ENCODE measurements at places on chromosomes 3 and 15.

DNA sequence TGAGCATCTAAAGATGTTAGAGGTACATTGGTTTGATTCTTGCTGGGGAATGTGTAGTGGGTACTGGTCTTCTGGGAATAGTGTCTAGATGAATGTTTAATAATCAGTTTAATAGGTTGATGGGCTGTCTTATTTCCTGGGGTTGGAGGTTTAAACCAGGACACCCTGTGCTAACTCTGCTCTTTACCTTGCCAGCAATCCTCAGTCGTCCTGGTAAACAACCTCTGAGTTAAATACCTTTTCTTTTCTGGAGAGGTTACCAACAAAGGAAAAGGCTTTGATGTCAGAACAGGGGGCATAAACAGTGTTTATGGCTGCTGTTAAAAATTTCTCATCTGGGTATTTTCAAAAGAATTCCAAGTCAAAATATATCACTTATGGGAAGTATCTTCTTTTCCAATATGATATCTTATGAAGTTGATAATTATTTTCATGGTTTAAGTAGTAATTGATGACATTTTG, 23.5 kb downstream of the MITF start:
- DNase-seq: no peak

GRCh38 chr15:79863886-79864285, 32.9 kb downstream of the MTHFS start:
- DNase-seq: peak; percentile 70

DNA sequence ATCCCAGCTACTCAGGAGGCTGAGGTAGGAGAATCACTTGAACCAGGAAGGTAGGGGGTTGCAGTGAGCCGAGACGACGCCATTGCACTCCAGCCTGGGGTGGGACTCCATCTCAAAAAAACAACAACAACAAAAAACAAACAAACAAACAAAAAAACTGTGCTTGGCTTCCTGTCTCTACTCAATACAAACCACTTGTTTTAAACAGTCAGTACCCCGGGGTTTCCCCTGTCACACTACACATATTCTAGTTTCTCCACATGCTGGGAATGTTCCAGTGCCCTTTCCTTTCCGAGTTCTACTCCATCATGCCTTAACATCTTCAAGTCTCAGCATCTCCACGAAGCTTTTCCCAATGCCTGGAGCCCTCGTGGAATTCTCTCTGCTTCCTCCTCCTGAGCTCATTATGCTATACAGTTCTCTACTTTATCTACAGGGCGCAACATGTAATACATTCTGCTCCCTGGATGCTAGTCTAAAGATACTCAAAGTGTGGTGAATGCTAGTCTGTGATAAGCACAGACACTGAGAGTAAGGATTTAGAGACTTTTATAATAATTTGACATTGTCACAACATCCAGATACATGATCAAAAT, 7.8 kb downstream of the EMC3 start:
- DNase-seq: no peak

DNA sequence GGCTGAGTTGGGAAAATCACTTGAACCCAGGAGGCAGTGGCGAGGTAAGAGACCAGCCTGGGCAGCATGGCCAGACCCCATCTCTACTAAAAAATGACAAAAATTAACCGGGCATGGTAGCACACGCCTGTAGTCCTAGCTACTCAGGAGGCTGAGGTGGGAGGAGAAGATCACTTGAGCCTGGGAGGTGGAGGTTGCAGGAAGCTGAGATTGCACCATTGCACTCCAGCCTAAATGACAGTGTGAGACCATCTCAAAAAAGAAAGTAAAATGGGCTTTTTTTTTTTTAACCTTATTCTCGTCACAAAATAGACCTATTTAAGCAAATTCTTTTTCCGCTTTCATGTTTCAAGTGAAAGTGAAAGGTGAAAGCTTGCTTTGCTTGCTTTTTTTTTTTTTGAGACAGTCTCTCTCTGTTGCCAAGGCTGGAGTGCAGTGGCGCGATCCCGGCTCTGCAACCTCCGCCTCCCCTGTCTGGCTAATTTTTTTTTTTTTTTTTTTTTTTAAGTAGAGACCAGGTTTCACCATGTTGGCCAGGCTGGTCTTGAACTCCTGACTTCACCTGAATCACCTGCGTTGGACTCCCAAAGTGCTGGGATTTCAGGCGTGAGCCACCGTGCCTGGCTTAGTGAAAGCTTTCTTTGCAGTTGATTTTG, 3.6 kb downstream of the PDIA3 start:
- peak; percentile 5 for DNase-seq

GRCh38 chr3:51931756-51932155, 9.9 kb downstream of the RRP9 start:
- DNase-seq: no peak

GRCh38 chr15:80773122-80773551, 6.0 kb upstream of the CEMIP start:
- peak; percentile 73 for DNase-seq

DNA sequence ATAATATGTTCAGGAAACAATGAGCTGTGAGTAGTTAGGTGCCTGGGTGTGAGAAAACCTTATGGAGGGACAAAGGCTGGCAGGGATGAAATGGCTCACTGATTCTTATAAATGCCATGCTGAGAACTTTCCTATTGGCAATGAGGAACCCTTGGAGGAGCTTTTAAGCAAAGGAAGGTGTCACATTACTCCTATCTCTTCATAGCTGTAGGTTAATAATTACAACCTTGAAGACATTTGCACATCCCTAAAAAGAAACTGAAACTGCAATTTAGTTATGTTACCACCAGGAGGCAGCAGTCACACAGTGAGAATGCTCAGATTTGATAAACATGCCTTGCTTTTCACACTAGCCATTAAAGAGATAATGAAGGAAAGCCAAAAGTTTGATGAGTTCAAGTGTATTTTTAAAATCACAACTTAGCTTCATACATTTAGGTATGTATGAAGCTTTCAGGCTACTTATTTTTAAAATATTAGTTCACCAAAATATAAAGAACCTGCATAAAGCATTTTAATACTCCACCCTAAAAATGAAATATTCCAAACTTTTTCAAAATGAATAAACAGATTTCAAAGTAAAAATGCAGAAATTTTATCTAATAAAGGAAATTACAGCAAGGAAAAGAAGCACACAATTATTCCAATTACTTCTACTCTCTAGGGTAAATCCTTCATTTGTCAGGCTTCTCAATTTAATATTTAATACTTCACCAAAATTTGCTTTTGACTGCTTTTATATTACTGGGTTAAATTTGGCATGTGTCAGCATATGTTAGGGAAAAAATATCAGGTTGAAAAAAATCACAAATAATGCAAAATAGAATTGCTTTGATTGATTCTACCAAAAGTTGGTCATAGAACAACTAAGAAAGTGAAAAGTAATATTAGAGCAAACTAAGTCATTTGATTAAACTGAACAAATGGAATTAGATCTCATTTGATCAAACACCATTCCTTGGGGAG, 136.9 kb upstream of the SLC2A2 start:
- no peak for DNase-seq

DNA sequence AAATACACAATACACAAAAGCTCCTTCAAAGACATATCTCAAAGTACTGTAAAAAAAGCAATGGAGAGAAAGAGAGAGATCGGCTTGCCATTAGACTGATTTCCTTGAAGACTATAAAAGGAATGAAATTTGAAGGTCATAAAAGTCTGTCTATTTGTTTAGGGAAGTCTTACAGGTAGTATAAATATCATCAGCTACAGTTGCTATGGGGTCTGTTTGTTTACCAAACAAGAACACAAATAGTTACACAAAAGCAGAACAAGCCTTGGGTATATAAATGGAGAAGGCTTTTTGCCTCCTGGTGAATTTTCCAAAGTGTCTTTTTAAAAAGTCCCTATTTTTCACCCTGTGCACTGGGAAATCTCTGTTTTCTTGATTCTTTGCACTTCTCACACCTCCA, 552.3 kb downstream of the FOXP1 start:
- no peak for DNase-seq

DNA sequence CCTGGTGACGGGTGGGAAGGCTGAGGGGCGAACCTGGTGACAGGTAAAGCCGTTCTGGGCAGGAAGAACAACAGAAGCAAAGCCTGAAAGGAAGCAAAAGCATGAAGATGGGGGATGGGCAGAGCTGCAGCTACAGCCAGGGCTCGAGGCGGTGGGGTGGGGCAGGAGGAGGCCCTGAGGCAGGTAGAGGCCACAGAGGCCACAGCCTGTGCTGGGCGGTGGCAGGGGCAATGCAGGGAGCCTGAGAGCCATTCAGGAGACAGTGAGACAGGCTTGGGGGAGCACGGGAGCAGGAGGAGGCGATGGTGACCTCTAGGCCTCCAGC, 8.2 kb downstream of the PCSK6 start:
- no peak for DNase-seq

DNA sequence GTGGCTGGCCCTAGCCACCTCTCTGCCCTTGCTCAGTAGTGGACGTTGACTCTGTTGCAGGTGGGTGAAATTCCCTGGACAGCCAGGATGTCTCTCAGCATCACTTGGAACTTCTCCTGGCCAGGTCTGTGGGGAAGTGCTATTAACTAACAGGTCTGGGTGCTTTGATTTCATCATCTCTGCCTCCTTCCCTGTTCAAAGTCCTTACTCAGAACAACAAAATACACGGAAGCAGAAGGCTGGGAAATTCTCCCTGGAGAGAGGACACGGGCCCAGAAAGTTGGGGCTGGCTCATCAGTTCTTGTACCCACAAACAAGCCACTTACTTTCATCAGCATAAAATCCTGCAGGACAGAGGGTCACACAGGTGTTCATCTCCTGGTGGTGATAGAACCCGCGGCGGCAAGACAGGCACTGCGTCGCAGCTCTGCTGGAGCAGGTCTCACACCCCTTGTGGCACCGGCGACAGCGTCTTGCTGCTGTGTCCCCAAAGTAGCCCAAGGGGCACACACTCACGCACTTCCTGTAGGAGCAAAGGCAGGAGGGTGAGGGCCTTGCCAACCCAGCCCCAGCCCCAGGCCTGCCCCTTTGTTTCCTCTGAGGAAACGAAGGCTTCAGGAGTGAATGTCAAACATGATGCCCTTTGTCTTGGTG, 29.6 kb upstream of the SNRPA1 start:
- no peak for DNase-seq

GRCh38 chr3:190524942-190525341, 11.1 kb downstream of the IL1RAP start:
- no peak for DNase-seq

DNA sequence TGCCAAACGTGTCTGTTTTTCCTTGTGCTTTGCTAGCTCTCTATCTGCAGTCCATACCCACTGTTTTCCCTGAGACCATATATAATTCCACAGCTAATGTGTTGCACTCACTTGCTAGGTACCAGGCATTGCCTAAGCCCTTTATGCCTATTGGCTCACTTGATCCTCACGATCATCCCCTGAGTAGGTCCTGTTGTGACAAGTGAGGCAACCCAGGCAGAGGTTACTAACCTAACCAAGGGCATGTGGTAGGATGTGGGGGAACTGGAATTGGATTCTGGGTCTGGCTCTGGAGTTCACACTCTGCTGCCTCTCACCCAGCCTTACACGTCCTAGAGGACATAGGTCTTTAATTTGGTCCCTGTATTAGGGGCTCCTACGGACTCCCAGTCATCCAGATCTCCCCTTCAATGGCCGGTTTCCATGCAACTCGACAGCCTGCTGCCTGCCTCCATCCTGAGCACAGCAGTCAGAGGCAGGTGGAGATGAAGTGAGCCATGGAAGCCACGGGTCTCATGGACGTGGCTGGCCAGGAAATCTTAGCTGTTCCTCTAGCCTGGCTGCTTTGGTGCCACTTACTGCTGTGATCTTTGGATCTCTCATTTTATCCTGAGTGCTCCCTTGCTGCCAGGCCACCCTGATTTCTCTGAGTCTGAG, 38.9 kb upstream of the MYZAP start:
- DNase-seq: no peak

- no peak for DNase-seq
Measured at GRCh38 chr3:108527109-108527508, 16.7 kb upstream of the MYH15 start.

GRCh38 chr3:52398670-52399081, 46.2 kb downstream of the SEMA3G start:
- DNase-seq: no peak

DNA sequence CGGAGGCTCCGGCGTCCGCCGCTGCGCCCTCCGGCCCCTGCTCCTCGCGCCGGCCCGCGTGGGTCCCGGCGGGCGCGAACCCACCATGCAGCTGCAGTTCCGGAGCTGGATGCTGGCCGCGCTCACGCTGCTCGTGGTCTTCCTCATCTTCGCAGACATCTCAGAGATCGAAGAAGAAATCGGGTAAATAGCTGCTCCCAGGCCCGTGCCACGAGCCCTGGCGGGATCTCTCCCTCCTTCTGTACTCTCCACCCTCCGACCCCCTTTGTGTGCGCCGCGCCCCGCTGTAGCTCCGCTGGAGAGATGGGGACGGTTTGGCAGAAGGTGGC, 263 bp downstream of the ST8SIA2 start:
- DNase-seq: no peak

DNA sequence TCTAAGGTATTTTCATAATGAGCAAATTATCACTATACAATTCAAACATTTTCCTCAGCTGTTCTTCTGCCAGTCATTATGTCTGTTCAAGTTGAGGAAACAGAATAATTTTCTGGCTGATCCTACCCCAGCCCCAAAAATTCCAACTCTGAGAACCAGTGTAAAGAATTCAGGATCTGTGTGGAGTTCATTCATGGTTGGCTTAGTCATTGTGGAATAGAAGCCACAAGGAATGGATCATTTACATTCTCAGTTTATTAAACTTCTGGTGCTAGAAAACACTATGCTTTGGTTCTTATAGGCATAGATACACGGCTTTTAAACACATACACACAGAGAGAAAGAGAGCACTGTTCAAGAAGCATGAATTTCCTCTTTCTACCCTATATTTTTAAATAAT, 134.6 kb downstream of the CMSS1 start:
- DNase-seq: peak; percentile 88

- peak; percentile 65 for DNase-seq
Measured at GRCh38 chr3:115704661-115705338, 81.5 kb downstream of the GAP43 start.

DNA sequence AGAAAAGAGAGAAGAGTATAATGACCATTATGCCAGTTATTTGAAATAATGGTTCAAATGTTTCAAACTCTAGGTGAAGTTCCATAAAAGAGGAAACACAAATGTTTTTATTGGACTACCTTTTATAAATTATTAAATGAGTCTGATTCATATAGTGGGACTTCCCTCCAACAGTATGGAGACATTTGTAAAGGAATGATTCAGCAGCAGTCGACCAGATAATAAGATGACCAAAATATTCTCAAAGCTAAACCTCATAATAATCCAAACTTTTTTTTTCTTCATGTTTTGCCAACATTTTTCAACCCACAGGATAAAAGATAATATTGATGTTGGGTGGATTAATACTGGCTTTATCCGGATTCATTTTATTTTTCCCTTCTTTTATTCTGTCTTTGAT, 18.8 kb downstream of the TIPARP start:
- DNase-seq: peak; percentile 83
